ENCODE measurements at places on chromosomes 1 and 21.
A peak's percentile ranks its signal among the peaks of the same experiment; 100 is the strongest.

- DNase-seq = no peak
These were observed 17.6 kb downstream of the FAM177B start for GRCh38 chr1:222754366-222755139.

GRCh38 chr1:223246476-223247112, 103.5 kb upstream of the TLR5 start:
- no peak for DNase-seq

GRCh38 chr1:60071296-60071695, 2.3 kb downstream of the C1orf87 start:
- DNase-seq = no peak

DNA sequence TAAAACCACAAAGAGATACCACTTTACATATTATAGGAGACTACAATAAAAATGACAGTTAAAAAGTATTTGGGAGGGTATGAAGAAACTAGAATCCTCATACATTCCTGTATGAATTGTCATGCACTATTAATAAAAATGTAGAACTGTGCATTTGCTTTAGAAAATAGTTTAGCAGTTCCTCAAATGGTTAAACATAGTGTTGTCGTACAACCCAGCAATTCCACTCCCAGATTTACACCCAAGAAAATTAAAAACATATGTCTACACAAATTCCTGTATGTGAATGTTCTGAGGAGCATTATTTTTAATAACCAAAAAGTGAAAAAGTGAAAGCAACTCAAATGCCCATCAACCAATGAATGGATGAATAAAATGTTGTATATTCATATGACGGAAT, 23.1 kb upstream of the PDE4B start:
- DNase-seq = no peak

GRCh38 chr1:231918239-231919015, 291.8 kb downstream of the DISC1 start:
- peak; percentile 47 for DNase-seq
